ENCODE measurements at places on chromosomes 7 and 10.

GRCh38 chr7:30255064-30255769, 29.2 kb upstream of the ZNRF2 start:
- no peak for DNase-seq

DNA sequence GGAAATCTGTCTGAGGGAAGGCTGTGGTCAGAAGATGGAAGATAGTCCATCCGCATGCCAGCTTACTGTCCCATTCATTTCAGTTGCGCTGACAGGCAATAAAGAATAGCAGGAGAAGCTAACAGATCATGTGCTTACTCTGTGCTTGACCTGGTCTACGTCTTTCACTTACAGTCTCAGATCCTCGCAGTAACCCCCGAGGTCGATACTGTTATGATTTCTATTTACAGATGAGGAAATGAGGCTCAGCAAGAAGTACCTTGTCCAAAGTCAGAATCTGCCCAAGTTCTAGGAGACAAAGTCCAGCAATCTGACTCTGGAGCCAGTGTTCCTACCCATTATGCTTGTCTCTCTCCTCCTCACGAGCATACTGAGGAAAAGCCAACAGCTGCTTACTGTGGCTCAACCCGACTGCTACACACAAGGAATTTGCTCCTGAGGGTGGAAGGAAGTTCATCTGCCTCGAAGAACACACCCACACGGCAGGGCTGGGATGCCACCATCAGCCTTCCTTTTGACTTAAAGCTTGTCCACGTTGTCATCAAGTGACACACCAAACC, 74.2 kb downstream of the MINPP1 start:
- no peak for DNase-seq

- no peak for DNase-seq
These were observed 3.4 kb downstream of the AOC1 start for GRCh38 chr7:150855476-150856302.

DNA sequence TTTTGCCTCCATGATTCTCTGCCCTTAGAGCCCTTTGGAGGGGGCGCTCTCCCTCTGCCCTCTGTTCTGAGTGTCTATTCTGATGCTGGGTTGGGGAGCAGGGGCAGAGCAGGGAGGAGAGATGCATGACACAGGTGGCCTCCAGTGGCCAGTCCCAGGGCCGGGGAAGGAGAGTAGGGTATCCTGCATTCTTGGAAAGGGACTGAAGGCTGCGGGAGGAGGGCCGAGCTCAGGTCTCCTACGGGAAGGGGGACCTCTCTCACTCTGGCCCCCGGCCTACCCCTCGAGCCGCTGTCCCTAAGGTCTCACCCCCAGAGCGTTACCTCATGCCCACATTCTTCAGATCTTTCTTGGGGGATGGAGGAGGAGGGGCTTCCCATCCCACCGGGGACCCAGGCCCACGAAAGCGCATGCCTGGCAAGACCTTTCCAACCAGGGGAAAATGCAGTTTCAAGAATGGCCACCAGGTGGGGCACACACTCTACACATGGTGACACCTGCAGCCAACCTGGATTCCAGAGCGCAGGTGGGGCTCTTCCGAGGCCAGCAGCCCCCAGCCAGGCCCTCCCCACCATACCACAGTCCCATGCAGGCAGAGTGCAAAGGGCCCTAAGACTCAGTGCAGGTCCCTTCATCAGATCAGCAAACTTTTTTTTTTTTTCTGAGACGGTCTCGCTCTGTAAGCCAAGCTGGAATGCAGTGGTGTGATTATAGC, 86.4 kb downstream of the MYL10 start:
- no peak for DNase-seq

DNA sequence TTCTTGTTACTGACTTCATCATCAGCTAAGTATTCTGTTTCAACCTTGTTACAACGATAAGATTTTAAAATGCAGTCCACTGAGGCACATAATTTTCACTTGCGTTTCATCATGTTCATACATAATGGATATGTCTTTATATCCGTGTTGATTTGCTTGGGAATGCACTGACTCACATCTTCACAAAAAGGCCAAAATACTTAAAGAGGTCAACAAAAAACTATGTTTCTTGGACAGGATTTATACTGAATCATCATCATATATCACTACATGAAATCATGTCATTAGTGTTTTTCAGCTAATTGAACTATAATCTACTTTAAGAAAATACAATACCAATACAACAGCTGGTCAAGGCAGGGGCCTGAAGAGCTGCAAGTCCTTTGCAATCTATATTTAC, 324.5 kb upstream of the KLF6 start:
- no peak for DNase-seq

Measured in AG04450 (cell line).